ENCODE measurements at places on chromosomes 12 and 14.

- no peak for DNase-seq
Observed at GRCh38 chr12:120500581-120500980, 4.7 kb downstream of the DYNLL1 start.

DNA sequence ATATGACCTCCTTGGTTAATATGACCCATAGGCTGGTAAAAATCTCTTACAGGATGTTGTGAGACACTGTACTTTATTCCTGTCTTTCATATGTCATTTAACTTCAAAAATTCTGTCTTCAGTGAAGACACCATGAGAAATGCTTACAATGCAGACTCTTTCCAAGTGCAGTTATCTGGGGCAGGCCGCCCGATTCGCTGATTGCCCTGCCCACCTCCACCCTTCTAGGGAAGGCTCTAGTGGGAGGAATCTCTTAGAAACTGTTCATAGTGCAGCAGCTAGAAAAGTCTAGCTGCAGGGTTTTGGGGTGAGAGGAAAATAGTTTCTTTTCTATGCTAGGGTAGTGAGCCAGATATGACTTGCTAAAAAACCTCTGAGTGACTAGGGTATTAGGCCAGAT is 15.0 kb upstream of the CIPC start:
- DNase-seq, result no peak

GRCh38 chr12:49507139-49507538 is 31.7 kb upstream of the KCNH3 start:
- no peak for DNase-seq

DNA sequence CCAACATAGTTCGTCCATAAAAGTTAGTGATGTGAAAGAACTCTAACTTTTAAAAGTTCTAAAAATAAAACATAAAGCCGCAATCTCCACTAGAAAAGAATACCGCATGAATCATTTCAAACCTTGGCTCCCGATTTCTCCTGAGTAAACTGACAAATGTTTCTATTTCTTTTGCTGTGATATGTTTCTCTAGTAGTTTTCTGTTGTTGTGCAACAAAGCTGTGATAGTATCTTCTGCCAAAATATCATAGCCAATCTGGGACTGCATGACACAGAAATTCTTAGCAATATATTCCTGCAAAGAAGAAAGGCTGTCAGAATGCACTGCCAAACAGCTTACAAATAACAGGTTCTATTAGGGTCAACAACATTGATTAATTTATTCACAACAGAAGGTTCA is 174.0 kb downstream of the ITPR2 start:
- no peak for DNase-seq

- DNase-seq, result no peak
Observed at GRCh38 chr12:212715-213526, 1.0 kb downstream of the SLC6A12 start.

DNA sequence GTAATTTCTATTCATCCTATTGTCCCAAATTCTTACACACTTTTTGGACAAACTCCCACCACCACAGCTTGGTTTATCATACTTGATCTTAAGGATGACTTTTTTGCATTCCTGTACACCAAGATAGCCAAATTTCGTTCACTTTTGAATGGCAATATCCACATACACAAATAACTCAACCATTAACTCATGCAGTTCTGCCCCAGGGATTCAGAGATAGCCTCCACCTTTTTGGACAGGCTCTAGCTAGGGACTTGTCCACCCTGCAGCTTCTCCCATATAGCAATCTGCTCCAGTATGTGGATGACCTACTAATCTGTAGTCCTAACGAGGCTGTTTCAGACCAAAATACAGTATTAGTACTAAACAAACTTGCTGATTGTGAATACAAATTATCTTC is 32.7 kb upstream of the OXA1L start:
- DNase-seq, result no peak

GRCh38 chr14:55850825-55851241 is 267.4 kb upstream of the PELI2 start:
- no peak for DNase-seq

- DNase-seq, result no peak
Observed at GRCh38 chr12:70165450-70165849, 77.8 kb upstream of the CNOT2 start.

GRCh38 chr14:69054030-69054429 is 74.9 kb upstream of the ACTN1 start:
- DNase-seq, result no peak

- no peak for DNase-seq
Observed at GRCh38 chr14:29757711-29758233, 169.9 kb downstream of the PRKD1 start.

All from stimulated activated CD4-positive, alpha-beta T cell treated with anti-CD3 and anti-CD28 coated beads, TNF-alpha, amount 100 ng/mL, for 4 hours (primary cell).